Skeletal muscle cell (primary cell): ENCODE measurements at places on chromosomes 7 and 10.

- DNase-seq: no peak
Measured at GRCh38 chr7:27117887-27118491, 12.6 kb downstream of the HOXA4 start.

GRCh38 chr10:78980354-78980753, 88.4 kb upstream of the ZMIZ1 start:
- DNase-seq: no peak

DNA sequence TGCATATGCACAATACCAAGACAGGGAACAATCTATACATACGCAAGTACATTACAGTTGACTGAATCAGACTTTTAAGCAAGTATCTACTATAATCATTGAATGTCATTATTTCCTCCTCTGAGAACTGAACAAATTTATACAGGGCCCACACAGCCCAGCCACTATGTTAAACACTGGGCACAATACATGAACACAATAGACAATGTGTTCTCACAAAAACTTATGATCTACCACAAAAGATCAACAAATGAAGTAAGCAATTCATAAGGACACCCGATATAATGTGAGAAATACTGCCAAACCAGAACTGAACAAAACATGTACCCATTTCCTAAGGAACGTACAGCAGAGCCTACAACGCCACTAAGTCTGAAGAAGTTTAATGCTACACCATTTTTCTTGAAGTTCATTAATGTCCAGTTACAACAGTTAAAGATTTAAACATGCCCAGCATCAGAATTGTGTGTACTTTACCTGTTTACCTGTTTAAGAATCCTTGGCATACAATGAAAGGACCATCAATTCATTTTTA, 31.5 kb downstream of the SHTN1 start:
- DNase-seq: no peak

DNA sequence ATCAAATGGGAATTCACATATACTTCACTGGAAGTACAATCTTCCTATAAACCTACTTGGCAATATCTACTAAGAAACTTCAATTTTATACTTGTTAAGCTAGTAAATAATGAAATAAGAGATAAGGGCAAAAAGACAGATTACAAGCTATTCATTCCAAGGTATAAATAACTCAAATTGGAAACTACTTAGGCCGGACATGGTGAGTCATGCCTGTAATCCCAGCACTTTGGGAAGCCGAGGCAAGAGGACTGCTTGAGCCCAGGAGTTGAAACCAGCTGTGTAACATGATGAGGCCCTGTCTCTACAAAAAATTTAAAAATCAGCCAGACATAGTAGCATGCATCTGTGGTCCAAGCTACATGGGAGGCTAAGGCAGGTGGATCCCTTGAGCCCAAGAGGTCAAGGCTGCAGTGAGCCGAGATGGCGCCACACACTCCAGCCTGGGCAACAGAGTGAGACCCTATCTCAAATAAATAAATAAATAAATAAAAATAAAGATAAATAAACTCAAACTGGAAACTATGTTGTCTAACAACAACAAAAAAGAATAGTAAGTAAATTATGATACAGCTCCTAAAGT, 37.6 kb downstream of the ARHGAP21 start:
- no peak for DNase-seq

- DNase-seq: no peak
Measured at GRCh38 chr7:124712017-124712416, 53.6 kb downstream of the GPR37 start.

DNA sequence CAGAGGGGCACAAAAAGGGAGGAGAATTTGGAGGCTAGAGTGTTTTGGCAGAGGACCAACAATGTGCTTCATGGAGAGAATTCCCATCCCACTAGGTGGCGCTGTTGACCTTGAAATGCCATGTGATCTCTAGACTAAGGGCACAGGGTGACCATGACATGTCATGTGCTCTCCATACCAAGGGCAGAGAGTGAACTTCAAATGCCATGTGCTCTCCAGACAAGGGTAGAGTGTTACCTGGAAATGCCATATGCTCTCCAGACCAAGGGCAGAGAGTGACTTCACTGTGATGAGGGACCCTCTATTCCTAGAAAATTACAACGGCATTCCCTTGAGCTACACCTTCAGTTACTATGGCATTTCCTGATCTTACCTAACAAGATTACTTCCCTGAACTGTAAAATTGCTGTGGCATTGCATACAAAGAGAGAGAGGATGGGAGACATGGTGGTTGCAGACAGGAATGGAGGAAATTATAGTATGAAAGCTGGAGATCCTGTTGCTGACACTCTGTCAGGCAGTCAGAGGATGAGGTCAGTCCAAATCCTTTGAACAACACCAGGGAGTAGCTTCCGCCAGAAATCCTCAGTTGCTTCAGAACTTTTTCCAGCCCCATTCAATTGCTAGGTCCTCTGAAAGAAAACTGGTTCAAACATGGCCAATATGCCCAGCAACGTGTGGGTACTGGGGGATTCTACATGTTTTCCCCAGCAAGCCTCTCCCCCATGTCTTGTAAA, 60.9 kb upstream of the ACSM6 start:
- peak; percentile 20 for DNase-seq

- no peak for DNase-seq
Measured at GRCh38 chr10:121510201-121510771, 88.0 kb downstream of the FGFR2 start.

DNA sequence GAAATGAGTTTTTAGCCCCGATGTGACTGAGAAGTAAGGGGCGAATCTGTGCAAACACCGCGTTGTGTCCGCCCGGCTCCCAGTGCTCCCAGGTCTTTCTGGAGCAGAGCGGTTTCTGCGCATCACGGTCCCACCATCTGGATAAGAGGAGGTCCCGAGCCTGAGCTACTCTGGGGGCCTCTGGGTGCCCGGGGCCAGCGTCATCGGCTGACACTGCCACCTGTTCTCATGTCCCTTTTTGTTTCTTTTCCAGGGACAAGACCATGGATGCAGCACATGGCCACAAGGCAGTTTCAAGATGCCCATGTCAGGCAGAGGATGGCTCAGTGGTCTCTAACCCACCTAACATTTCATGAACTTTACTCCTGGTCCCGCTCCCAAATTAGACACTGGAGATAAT, 24.9 kb downstream of the KLF6 start:
- DNase-seq: no peak

DNA sequence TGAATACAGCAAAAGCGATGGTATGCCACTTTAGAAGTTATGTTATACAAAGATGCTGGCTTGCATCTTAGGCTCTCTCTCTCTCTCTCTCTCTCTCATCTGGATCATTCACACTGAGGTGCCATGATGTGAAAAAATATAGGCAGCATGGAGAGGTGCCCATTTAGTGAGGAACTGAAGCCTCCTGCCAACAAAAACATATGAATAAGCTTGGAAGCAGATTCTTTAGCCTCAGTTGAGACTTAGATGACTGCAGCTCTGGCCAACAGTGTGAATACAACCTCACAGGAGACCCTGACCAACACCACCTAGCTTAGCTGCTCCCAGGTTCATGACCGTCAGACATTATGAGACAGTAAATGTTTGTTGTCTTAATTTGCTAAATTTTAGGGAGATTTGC, 560.1 kb upstream of the LRRTM3 start:
- no peak for DNase-seq

DNA sequence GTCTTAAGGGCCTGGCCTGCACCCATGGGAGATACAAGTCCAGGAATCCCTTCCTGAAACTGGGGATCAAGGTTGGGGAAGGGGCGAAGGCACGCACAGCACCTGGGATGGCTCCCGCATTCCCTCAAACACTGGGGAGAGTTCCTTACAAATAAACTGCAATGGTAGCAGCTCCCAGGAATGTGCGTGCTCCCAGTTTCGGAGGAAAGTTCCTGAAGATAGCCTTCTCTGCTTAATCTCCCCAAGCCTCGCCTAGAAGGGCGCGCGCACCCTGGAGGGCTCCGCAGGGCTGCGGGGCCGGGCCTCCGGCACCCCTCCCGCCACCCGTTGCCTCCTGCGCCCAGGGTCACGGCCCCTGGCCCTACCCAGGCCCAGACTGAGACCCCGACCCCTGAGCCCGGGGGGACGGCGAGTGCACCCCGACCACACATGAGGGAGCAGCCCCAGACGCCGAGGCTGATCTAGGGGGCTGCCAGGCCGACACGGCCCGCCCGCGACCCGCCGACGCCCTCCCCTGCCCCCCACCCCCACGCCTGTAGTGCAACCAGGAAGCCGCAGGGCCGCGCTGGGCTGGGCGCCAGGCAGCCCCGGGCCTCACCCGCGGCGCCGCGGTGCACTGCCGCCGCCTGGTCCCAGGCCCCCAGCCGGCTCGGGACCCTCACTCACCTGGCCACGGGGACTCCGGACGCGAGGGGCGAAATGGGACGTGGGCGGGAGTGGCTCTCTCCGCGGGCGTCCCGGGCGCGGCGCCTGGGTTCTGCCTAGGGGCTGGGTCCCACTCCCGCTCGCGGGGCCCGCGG, 460 bp downstream of the ANXA11 start:
- DNase-seq: no peak

DNA sequence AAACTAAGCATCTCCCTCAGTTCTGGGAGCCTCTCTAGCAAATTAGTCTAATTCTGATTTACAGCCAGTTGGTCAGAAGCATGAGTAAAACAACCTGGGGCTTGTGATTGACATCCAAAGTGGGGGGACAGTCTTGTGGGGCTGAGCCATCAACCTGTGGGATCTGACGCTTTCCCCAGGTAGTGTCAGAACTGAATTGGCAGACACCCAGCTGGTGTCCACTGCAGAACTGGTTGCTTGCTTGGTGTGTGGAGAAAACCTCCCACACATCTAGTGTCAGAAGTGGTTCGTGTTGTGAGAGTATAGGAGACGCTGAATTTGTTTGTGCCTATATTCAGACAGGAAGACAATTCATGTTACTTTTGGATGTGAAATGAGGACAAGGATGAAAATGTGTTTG, 92.2 kb upstream of the PDCD4 start:
- DNase-seq: no peak

DNA sequence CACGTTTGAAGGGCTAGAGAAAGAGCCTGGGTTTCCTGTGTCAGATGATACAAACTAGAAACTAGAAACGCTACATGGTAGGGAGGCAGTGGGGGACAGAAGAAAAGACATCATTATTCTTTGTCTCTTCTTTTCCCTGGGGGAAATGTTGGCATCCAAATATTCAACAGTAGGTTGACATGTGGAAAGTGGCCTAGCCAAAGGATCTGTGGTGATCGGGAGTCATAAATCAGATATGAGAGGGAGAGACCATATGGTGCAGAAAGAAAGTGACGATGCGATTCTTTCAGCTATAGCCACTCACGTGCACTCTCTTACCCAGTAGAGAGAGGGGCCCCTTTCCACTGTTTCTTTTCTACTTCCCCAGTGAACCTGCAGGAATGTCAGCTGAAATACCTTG, 964.7 kb downstream of the LRMDA start:
- DNase-seq: no peak

DNA sequence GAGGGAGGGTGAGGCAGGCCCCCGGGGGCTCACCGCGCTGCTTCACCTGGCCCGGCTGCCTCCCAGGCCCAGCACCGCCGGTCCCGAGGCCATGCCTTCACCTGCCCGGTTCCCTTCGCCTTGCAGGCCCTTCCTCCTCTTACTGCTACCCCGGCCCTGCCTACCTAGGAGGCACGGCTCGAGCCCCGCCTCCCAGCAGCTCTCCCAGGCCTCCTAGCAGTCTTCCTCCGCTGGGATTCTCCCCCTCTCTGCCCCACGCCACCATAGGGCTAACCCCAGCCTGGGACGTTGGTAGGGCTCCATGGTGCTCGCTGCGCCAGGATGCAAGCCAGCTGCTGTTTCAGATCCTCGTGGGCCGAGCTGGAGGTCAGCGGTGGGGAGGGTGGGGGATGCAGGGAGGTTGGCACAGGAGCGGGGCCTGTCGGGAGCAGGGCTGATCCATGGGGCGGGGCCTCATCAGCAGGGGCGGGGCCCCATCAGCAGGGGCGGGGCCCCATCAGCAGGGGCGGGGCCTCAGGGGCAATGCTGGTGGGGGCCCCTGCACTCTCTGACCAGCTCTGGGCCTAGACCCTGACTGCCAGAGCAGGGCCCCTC, 63.3 kb downstream of the RASGEF1A start:
- DNase-seq: no peak

GRCh38 chr7:139821349-139822105, 7.5 kb upstream of the TBXAS1 start:
- DNase-seq: no peak
